ENCODE measurements at places on chromosomes 5 and 9.
A peak's percentile ranks its signal among the peaks of the same experiment; 100 is the strongest.

DNA sequence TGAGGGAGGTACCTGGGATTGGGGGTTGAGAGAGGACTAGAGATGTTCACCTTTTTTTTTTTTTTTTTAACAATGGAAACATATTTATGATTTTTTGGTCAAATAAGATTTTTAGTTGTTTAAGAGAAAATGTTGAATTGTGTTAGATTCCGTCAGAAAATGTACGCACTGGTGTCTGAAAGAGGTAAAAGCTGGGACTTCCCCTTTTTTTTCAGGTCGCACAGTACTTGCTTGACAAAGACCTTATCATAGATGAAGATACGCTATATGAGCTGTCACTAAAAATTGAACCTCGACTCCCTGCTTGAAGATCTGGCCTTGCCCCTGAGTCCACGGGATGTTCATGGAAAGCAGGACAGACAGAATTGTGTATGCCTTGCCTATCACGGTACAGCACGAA, 7.7 kb upstream of the CKMT2 start:
- no peak for DNase-seq

DNA sequence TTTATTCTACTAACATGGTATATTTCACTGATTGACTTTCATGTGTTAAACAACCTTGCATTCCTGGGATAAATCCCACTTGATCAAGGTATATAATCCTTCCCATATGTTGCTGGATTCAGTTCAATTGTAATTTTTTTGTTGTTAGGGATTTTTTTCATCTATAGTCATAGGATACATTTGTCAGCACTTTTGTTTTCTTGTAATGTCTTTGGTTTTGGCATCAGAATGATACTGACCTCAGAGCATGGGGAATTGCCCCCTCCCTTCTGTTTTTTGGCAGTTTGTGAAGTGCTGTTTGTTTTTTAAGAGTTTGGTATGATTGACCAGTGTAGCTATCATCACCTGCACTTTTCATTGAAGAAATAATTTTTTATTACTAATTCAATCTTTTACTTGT, 176.8 kb upstream of the RASEF start:
- DNase-seq = no peak

DNA sequence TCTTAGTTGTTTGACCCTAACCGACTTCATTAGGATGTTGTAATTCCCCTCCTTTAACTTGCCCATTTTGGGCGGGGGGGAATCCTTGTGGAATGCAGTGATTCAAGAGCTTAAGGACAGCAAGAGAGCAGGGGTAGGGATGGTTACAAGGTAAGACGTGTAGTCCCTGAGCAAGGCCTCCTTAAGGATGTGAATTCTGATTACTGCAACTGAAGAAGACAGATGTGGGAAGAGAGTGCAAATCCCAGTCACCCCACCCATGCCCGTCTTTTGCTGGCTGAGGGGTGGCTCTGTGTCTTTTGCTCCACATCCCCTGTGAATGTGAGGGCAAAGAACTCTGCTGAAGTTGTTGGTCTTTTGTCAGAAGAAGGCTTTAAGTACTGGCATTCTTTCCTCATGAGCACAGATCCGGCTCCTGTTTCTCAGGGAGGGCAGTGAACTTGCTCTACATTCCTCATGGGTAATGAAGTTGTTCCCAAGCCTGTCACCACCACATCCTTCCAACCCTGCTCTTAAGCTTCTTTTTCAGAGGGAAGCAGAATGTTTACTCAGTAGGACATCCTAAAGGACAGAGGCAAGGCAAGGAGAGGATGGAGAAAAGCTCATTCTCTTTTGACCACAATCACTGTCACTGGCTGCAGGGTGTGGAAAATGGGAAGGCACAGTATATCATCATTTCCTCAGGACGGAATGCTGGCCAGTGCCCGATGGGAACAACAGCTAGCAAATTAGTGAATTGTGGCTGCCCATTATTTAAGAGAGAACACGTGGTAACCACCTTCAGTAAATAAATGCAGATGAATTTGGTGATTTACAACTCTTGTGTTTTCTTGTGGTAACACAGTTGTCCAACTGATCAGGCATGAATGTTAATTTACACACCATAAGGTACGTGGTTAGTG, 61.5 kb downstream of the RAI14 start:
- DNase-seq = peak; percentile 93

DNA sequence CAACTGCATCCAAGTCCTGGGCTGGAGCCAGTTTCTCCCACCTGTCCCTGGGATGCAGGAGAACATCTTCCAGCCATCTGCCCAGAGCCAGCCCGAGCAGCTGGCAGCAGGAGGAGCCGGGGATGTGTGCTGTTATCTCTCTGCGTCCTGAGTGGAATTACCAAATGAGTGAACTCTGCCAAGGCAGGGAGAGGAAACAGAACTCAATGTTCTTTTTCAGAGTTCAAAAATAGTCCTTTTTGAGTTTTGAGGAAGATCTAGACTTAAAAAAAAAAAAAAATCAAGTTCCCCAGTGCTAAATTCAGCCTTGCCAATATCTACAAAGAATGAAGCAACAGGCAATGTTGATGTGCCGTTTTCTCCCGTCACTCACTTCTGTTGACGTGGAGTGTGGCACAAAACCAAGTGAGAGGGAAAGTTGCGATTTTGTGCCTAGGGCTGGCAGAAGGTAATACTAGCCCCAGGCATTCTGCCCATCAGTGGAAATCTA, 56.2 kb downstream of the TMOD1 start:
- DNase-seq = no peak

DNA sequence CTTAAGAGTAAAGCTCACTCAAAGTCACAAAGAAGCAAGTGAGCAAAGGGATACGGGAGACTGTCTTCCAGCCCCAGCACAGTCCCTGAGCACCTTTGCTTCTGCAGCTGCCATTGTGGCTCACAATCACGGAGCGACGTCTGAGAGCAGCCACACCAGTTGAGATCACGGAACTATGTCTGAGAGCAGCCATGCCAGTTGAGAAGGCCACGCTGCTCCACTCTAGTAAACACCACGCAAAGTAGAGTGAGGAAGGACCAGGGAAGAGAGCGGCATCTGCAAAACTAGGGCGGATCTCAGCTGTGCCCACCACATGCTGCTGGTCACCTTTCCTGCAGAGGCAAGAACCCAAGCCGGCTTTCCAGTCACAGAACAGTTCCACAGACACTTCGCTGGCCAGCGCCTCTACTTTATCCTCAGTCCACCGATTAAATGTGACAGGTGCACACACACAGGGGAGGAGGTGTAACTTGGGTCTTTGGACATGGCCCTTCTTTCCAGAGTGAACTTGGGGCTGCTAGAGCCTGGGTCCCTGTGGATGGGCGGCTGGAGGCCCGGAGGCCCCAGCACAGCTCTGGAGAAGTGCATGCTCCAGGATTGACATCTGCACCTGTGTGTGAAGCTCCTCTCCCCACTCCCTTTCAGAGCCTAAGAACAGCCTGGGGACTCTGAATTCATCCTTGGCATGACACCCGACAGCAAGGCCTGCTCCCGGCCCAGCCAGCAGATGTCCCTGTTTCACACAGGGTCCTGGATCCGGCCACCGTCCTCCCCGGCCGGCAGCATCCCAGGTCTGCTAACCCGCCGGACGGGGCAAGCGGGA, 324.9 kb upstream of the IRX4 start:
- DNase-seq = no peak

DNA sequence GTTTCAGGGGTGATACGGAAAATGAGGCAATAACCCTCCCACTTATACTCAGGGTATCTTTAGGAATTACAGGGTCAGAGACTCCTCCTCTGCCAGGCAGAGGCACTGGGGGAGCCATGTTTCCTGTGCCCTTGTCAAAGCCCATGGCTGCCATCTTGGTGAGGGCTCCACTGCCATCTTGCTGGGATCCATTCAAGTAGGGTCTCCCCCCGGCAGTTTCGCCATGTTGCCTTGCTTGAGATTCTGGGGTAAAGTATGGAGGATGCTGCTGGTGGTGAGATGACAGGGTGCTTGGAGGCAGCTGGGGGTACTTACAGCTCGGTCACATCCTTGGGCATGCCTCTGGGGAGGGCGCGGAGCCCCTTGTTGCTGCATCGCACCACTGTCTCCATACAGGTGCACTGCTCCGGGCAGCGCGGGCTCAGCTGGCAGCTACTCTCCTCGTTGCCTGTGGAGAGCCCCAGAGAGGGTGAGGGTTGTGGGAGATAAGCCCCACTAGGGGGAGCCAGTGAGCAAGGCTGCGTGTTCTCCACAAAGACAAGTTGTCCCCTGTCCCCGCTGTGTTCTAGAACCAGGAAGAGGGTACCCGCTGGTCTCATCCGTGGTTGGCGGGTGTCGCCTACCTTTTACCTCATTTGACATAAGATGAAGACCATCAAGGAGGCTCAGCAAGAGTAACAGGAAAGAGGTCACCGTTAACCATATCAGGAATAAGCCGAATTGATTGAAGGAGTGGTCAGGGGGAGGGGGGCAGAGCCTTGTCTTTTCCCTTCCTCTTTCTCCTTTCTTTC, 169.0 kb upstream of the PANK3 start:
- DNase-seq = no peak
